HepG2 (cell line): ENCODE measurements at places on chromosomes 1 and 21. TPM values are rescaled to one million over a fixed set of nuclear protein-coding genes. Genes with fewer than 3 reads are reported as not detected.

Gene PIGR
- total RNA-seq = not detected in 2 replicates

Gene LPAR3
- not detected in 2 replicates for total RNA-seq

Gene RXFP4
- total RNA-seq = 0.38 TPM in 1 of 2 replicates, not detected in the other

Gene BEST4
- total RNA-seq = 1.4 TPM in 2 replicates

Gene LRRC3
- 3.9 and 4.8 TPM in 2 replicates for total RNA-seq

Gene ZNF593OS
- total RNA-seq = not detected in 2 replicates

- H3K27me3 ChIP-seq = peaks cover 63% of the 10 kb centered on the region; the same call in 2 of the 3 replicates
- no peaks in the 10 kb centered on the region for H3K4me1 ChIP-seq
- no peaks in the 10 kb centered on the region for H3K36me3 ChIP-seq
- no peak overlapping the region for H3K27ac ChIP-seq
- no peak overlapping the region for H3K4me3 ChIP-seq
- no peak for DNase-seq
Observed at GRCh38 chr1:207956986-207957385, 46.1 kb upstream of the CD34 start.

DNA sequence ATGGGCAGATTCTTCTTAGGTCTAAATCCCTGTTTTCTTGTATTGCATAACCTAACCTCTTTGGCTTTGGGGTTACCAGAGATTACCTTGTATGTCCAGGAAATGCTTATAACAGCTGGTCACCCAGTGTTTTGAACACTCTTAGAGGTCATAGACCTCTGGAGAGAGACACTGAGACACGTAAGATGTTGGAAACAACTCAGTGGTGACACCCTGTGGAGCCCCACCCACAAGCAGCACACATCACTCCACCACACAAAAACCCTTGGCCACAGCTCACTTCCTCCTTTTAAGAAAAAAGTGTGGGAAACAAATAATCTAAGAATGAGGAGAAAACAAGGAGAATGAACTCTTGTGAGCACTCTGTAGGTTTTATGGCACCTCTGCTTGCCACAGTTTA lies 26.3 kb upstream of the CYP4B1 start:
- no peak overlapping the region for H3K27ac ChIP-seq
- H3K36me3 ChIP-seq = no peaks in the 10 kb centered on the region
- H3K27me3 ChIP-seq = no peaks in the 10 kb centered on the region
- H3K4me3 ChIP-seq = no peak overlapping the region
- DNase-seq = no peak

DNA sequence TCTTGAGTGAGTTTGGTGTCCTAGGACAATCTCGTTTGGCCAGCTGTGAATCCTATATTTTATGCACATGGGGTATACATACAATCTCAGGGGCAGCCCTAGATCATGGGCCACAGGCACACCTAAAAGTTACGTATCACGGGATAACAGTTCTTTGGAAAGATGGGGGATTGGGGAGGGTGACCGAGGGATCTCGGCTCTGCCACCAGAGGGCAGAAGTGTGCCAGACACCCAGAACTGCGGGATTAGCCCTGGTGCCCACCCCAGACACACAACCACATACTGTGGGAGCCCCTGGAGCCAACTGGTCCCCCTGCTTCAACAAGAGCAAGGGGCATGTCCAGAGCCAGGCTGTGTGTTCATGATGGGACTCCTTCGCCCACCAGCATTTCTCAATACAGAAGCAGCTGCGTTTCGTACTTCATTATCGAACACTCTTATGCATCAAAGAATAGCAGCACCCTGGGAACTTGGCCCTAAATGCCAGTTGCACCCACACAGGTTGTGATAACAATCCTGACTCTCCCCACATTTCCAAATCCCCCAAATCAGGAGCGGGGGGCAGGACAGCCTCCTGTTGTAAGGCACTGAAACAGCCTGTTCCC lies 37.4 kb downstream of the TMCO4 start:
- H3K27ac ChIP-seq = no peak overlapping the region
- H3K36me3 ChIP-seq = no peaks in the 10 kb centered on the region
- H3K4me1 ChIP-seq = peaks cover 11% of the 10 kb centered on the region
- no peak overlapping the region for H3K4me3 ChIP-seq

GRCh38 chr1:39409055-39409816 lies 82.2 kb upstream of the BMP8A start:
- peaks cover 7% of the 10 kb centered on the region; the same call in 1 of the 3 replicates for H3K36me3 ChIP-seq
- H3K27ac ChIP-seq = peak overlapping the region; percentile 81
- peak; percentile 72 for DNase-seq
- peak overlapping the region; percentile 79 for H3K4me3 ChIP-seq

- H3K4me3 ChIP-seq = peak overlapping the region; percentile 41
- peaks cover 51% of the 10 kb centered on the region; the same call in 2 of the 3 replicates for H3K27me3 ChIP-seq
- no peak overlapping the region for H3K27ac ChIP-seq
- no peaks in the 10 kb centered on the region for H3K36me3 ChIP-seq
Observed at GRCh38 chr1:90724926-90725656, 8.0 kb upstream of the BARHL2 start.

GRCh38 chr1:236979149-236979900 lies 24.9 kb downstream of the MT1HL1 start:
- no peaks in the 10 kb centered on the region for H3K36me3 ChIP-seq
- H3K4me3 ChIP-seq = no peak overlapping the region
- DNase-seq = no peak
- no peaks in the 10 kb centered on the region; the same call in 1 of the 2 replicates for H3K27me3 ChIP-seq
- no peak overlapping the region for H3K27ac ChIP-seq

DNA sequence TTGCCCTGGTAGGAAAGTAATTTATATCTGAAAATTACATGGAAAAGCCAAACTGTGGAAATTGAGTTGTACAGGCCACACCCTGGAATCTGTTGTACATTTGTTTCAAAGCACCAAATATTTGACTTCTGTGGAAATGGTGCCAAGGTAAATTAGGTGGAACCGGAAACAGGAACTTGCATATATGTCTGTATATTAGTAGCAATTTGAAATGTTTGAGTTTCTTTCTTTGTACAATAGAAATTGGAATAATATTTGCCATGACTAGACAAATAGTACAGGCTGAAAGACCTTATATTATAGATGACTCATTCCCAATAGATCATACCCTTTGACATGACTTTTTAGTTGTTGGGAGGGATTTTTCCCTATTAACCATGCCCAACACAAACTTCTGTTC lies 10.5 kb upstream of the TAF1A start:
- no peaks in the 10 kb centered on the region for H3K36me3 ChIP-seq
- no peak overlapping the region for H3K27ac ChIP-seq
- no peaks in the 10 kb centered on the region for H3K27me3 ChIP-seq
- no peak overlapping the region for H3K4me3 ChIP-seq
- peak; percentile 27 for DNase-seq
- H3K4me1 ChIP-seq = no peaks in the 10 kb centered on the region

DNA sequence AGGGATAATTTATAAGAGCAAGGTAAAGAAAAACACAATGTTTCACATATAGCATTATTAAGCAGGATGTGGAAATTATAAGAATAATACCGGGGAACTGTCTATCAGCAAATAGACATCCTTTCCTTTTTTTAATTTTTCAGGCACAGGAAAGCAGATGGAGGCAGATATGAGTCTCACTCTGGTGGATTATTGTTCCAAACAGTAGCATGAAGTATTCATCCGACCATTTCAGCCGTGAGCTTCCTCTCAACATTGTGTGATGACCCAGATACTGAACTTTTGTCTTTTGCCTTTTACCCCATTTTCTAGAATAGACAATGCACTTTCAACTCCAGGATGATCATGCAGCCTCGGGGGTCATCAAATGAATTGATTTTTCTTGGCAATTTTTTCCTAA lies 599.8 kb downstream of the ADGRL2 start:
- no peaks in the 10 kb centered on the region for H3K4me1 ChIP-seq
- no peak for DNase-seq
- no peaks in the 10 kb centered on the region for H3K27me3 ChIP-seq
- no peak overlapping the region for H3K4me3 ChIP-seq
- H3K27ac ChIP-seq = no peak overlapping the region

DNA sequence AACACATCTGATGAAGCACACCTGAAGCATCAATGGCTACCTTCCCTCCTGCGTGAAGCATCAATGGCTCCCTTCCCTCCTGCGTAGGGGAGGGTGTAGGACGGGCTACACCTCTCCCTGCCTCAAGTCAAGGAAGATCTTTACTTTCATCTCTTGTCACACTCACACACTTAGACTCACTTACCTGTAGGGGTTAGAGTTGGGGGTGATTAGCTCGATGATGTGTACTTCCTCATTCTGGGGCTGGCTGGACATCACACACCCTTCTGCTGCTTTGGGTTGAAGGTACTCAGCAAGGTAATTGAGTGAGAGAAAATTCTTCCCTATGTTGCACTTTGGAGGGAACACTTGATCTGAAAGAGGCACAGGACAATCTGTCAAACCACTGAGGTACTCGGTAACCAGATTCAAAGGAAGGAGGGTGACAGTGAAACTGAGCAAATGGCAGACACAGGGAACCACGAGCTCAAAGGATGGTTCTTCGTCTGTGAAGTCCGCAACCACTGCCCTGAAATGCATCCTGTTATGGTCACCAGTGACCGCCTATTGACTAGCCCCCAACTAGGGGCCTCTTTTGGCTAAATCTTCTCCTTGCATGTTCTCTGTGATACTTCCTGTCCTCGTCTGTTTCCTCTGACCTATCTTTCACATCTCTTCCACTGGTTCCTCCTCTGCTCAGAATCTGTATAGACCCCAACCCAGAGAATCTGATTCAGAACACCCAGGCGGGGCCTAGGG lies 156.2 kb downstream of the TGFBR3 start:
- H3K27ac ChIP-seq = no peak overlapping the region
- H3K4me1 ChIP-seq = peaks cover 23% of the 10 kb centered on the region
- no peaks in the 10 kb centered on the region for H3K27me3 ChIP-seq
- peaks cover 96% of the 10 kb centered on the region for H3K36me3 ChIP-seq

DNA sequence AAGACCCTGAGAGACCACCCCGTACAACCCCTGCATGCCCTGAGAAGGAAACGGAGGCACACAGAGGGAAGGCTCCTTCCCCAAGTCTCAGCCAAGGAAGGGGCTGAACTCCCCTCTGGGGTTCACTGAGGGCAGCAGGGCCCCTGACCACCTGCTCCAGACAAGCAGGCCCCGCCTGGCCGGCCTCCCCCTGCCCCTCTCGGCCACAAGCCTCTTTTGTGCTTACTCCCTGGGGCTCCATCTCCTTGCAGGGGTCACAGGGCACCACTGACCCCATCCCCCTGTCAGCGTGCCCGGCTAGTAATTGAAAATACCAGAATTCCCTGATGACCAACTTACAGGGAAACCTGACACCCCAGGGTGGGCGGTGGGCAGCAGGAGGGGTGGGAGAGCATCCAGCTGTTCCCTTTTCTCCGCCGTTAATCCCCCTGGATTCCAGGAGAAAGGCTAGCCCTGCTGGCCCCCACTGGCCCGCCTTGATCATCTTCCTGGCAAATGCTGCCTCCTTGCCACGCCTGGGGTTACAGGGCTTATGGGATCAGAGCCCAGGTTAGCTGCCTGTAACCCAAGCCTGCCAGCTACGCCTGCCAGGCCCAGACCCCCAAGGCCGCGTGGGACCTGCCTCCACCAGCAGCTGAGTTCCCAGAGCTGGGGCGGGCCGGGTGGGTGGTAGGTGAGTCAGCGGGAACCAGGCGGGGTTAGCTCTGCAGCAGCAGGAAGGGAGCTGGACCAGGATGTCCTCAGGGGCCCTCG lies 96.1 kb downstream of the LACTBL1 start:
- H3K27ac ChIP-seq = no peak overlapping the region
- H3K27me3 ChIP-seq = peaks cover 7% of the 10 kb centered on the region
- DNase-seq = no peak
- no peak overlapping the region for H3K4me3 ChIP-seq
- no peaks in the 10 kb centered on the region for H3K36me3 ChIP-seq

DNA sequence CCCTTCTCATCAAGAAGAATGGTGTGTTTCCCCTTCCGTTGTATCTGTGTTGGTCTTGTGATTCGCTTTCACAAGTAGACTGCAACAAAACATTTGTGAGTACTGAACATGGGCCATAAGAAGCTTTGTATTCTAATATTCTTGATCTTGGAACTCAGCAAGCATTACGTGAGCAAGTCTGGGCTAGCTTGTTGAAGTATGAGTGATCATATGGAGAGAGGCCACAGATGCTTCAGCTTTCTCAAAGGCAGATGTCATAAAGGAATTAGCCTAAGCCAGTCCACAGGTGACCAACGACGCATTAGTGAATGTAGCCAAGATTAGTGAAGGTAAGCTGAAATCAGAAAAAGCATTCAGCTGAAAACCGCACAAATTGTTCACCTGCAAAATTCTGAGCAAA lies 609.6 kb upstream of the NEGR1 start:
- no peaks in the 10 kb centered on the region for H3K4me1 ChIP-seq
- no peak overlapping the region for H3K4me3 ChIP-seq
- no peaks in the 10 kb centered on the region for H3K36me3 ChIP-seq
- H3K27me3 ChIP-seq = no peaks in the 10 kb centered on the region
- no peak overlapping the region for H3K27ac ChIP-seq
- DNase-seq = no peak

GRCh38 chr1:210359255-210359654 lies 30.6 kb downstream of the HHAT start:
- H3K27me3 ChIP-seq = no peaks in the 10 kb centered on the region; the same call in 1 of the 2 replicates
- H3K36me3 ChIP-seq = no peaks in the 10 kb centered on the region
- H3K27ac ChIP-seq = no peak overlapping the region
- peaks cover 24% of the 10 kb centered on the region for H3K4me1 ChIP-seq
- H3K4me3 ChIP-seq = no peak overlapping the region

- no peak overlapping the region for H3K27ac ChIP-seq
- no peak overlapping the region for H3K4me3 ChIP-seq
- H3K36me3 ChIP-seq = no peaks in the 10 kb centered on the region
- no peaks in the 10 kb centered on the region for H3K4me1 ChIP-seq
- no peak for DNase-seq
Observed at GRCh38 chr1:161740921-161741320, 8.7 kb upstream of the DUSP12 start.

DNA sequence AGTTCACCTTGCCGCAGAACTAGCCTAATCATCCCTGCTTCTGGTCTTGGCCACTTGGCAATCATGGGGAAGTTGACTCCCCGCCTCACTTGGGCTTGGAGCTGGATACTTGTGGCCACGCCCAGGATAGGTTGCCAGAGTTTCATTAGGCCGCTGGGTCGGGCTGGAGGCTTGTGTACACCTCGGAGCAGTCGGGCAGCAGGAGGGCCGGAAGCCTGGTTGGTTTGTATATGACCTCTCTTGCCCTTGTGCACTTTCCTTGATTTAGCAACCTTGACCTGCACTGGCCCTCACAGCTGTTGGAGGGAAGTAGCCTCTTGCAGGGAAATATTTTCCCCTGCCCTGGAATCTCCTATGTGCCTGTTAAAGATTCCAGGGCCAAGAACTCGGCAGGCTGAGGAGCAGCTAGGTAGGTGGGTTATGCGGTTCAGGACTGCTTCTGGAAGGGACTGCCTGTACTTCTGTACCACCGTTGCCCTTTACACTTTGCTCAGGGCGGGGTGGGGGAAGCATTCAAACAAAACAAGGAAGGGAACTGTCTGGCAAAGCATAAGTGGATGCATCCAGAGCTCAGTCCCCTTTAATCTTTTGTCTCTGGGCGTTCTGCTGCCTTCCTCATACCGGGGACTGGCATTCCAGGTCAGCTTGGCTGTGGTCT lies 83.5 kb downstream of the UCK2 start:
- peaks cover 79% of the 10 kb centered on the region for H3K4me1 ChIP-seq
- peaks cover 12% of the 10 kb centered on the region for H3K36me3 ChIP-seq
- H3K27me3 ChIP-seq = no peaks in the 10 kb centered on the region
- H3K4me3 ChIP-seq = no peak overlapping the region; the same call in none of the 2 replicates
- DNase-seq = peak; percentile 90
